ENCODE measurements at places on chromosomes 2 and 18. TPM values are rescaled to one million over a fixed set of nuclear protein-coding genes. Genes with fewer than 3 reads are reported as not detected.

DNA sequence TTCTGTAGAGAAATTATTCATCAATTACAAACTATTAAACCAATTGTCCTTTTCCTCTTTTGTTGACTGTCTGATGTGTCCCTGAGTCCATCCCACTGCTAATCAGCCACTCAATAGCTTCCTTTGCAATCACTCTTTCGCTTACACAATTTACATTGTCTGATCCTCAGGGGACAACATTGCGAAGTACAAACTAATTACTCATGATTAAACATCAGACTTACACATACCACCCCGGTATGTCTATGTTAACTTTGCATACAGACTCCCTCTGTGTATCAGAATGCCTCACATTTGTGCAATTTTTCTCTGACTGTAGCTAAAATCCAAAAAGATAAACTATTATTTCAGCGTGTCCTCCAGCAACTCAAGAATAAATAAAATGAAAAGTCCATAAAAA, 264.4 kb upstream of the REV1 start:
- H3K36me3 ChIP-seq: no peaks in the 10 kb centered on the region
- no peak overlapping the region for H3K27ac ChIP-seq
- H3K27me3 ChIP-seq: no peaks in the 10 kb centered on the region
- no peak for DNase-seq
- no peak overlapping the region for H3K4me3 ChIP-seq

- no peak overlapping the region for H3K27ac ChIP-seq
- no peaks in the 10 kb centered on the region for H3K27me3 ChIP-seq
- no peak for DNase-seq
- H3K36me3 ChIP-seq: no peaks in the 10 kb centered on the region
- H3K4me3 ChIP-seq: no peak overlapping the region
- peaks cover 2% of the 10 kb centered on the region for H3K4me1 ChIP-seq
These were observed 31.3 kb downstream of the AAK1 start for GRCh38 chr2:69612200-69612599.

DNA sequence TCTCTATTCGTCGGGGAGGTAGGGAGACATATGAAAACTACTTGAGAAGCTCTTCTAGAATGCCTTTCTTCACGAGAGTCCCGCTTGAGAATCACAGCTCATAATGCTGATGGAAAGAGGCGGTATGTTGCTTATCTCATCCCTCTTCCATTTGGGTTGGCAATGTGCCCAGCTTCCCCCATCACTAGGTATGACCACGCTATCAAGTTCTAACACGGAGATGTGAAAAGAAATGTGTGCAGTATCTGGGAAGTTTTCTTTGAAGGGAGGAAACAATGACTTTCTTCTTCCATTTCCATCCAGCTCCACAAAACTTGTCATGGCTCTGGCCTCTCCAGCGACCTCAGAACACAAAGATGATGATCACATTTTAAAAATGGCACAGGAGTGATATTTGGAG, 742.4 kb downstream of the DCDC2C start:
- no peaks in the 10 kb centered on the region for H3K27me3 ChIP-seq
- no peak overlapping the region for H3K27ac ChIP-seq
- H3K4me3 ChIP-seq: no peak overlapping the region
- DNase-seq: no peak

DNA sequence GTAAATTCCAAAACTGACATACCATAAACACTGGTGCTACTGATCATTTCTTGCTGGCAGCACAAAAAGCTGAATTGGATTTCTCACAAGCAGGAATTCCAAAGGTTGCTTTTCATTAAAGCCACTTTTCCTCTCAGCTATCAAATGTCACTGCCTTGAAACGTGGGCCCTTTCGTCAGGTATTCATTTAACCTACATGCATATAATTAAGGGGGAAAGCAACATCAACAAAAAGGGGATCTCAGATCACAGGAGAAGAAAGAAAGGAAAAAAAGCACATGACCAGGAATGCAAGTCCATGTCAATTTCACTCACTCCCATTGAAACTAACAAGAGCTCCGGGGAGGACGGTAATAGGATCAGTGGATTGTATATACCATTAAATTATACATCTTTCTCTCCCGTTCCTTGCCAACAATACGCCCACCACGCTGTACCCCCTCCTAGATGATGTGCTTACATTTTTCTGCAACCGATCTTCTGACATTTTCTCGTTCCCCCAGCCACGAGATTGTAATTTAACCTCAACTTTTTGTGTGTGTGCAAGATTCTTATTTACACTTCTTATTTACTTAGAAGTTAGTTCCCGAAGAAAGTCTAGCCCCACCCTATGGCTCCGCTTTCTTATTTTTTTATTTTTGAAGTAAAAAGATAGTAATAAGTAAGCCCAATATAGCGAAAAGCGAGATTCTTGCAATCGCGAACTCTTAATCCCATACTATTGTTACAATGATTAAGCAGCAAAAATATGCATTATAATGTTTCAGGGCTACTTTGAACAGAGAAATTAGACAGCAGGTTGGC, 725 bp downstream of the FIGN start:
- no peak for DNase-seq
- H3K27ac ChIP-seq: peak overlapping the region; percentile 17
- no peaks in the 10 kb centered on the region for H3K4me1 ChIP-seq
- peak overlapping the region; percentile 62 for H3K4me3 ChIP-seq
- H3K27me3 ChIP-seq: no peaks in the 10 kb centered on the region

MDH1B gene
- total RNA-seq: 1.7 TPM

GRCh38 chr2:241008711-241009121, 10.3 kb downstream of the SNED1 start:
- DNase-seq: peak; percentile 13
- no peaks in the 10 kb centered on the region for H3K36me3 ChIP-seq
- peaks cover 19% of the 10 kb centered on the region for H3K4me1 ChIP-seq
- H3K27ac ChIP-seq: no peak overlapping the region

DNER gene
- not detected for total RNA-seq

- H3K27me3 ChIP-seq: no peaks in the 10 kb centered on the region
- DNase-seq: no peak
- no peaks in the 10 kb centered on the region for H3K36me3 ChIP-seq
- H3K27ac ChIP-seq: no peak overlapping the region
- no peak overlapping the region for H3K4me3 ChIP-seq
These were observed 20.6 kb downstream of the ERMN start for GRCh38 chr2:157304811-157305722.

- H3K27me3 ChIP-seq: no peaks in the 10 kb centered on the region
- H3K27ac ChIP-seq: no peak overlapping the region
- no peaks in the 10 kb centered on the region for H3K4me1 ChIP-seq
- no peak for DNase-seq
- H3K36me3 ChIP-seq: no peaks in the 10 kb centered on the region
These were observed 495.1 kb upstream of the CNTNAP5 start for GRCh38 chr2:123530004-123530403.

HEATR5B gene
- 14.0 TPM for total RNA-seq

DSG4 gene
- not detected for total RNA-seq

SLC14A1 gene
- 0.50 TPM for total RNA-seq

DNA sequence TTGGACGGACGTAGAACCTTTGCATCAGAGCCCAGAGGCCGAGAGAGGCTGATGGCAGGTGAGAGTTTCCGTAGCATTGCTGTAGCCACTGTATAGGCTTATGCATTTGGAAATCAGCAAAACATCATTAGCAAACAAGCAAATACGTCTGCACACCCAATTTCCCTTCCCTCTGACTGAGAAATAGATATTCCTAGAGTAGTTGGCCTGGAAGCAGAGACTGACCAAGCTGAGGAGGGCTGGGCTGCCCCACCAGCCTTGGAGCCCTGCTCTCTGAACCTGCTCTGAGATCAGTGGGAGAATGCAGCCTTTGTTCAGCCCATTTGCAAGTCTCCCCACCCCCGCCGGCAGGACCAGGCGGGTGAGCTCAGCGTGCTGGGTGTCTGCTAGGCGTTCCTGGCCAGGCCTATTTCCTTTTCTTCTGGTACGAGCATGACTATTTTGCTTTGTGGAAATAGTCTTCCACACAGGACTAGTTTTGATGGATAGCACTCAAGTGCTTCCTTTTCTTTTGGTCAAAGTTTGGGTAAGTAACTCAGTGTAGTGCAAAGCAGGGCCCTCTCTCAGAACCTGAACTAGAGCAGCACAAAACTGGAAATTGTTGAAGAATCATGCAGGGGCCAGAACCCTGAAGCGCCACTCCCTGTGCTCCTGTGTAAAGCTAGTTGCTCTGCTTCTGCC, 21.9 kb upstream of the RNF149 start:
- no peak overlapping the region for H3K4me3 ChIP-seq
- no peak for DNase-seq
- no peaks in the 10 kb centered on the region for H3K36me3 ChIP-seq

RGPD4 gene
- total RNA-seq: not detected

- no peak for DNase-seq
- H3K36me3 ChIP-seq: no peaks in the 10 kb centered on the region
- H3K4me1 ChIP-seq: no peaks in the 10 kb centered on the region
- H3K27ac ChIP-seq: no peak overlapping the region
- no peak overlapping the region for H3K4me3 ChIP-seq
These were observed 28.2 kb upstream of the AMMECR1L start for GRCh38 chr2:127913808-127914457.

GRCh38 chr2:14673351-14673875, 40.9 kb downstream of the LRATD1 start:
- no peak for DNase-seq
- H3K27me3 ChIP-seq: no peaks in the 10 kb centered on the region
- no peaks in the 10 kb centered on the region for H3K4me1 ChIP-seq
- H3K4me3 ChIP-seq: no peak overlapping the region

GRCh38 chr18:35502052-35502451, 4.3 kb upstream of the INO80C start:
- no peak overlapping the region for H3K4me3 ChIP-seq
- no peak for DNase-seq
- no peaks in the 10 kb centered on the region for H3K36me3 ChIP-seq
- H3K4me1 ChIP-seq: no peaks in the 10 kb centered on the region

HES6 gene
- 1.6 TPM for total RNA-seq

GRCh38 chr2:55361465-55362189, 58.0 kb downstream of the CCDC88A start:
- DNase-seq: no peak
- no peaks in the 10 kb centered on the region for H3K27me3 ChIP-seq
- no peak overlapping the region for H3K27ac ChIP-seq
- no peaks in the 10 kb centered on the region for H3K4me1 ChIP-seq
- H3K4me3 ChIP-seq: no peak overlapping the region
- H3K36me3 ChIP-seq: no peaks in the 10 kb centered on the region

DNA sequence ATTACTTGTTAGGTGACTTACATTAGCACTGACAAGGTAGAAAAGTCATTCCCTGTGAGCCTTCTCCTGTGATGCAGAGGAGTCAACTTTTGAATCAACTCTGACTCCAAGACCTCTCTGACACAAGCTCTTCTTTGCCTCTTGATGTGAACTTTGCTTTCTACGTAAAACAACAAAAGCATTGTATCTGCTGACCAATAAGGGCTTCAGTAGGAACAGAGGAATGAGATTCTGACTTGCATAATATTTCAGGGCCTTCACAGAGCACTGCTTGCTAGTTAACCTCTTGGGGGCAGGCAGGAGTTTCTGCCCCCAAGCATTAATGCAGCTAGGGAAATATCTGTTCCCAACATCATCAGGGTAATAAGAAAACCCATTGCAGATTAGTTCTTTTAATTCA, 791.5 kb downstream of the BCL11A start:
- no peaks in the 10 kb centered on the region for H3K27me3 ChIP-seq
- no peak for DNase-seq
- H3K36me3 ChIP-seq: no peaks in the 10 kb centered on the region
- no peaks in the 10 kb centered on the region for H3K4me1 ChIP-seq

DNA sequence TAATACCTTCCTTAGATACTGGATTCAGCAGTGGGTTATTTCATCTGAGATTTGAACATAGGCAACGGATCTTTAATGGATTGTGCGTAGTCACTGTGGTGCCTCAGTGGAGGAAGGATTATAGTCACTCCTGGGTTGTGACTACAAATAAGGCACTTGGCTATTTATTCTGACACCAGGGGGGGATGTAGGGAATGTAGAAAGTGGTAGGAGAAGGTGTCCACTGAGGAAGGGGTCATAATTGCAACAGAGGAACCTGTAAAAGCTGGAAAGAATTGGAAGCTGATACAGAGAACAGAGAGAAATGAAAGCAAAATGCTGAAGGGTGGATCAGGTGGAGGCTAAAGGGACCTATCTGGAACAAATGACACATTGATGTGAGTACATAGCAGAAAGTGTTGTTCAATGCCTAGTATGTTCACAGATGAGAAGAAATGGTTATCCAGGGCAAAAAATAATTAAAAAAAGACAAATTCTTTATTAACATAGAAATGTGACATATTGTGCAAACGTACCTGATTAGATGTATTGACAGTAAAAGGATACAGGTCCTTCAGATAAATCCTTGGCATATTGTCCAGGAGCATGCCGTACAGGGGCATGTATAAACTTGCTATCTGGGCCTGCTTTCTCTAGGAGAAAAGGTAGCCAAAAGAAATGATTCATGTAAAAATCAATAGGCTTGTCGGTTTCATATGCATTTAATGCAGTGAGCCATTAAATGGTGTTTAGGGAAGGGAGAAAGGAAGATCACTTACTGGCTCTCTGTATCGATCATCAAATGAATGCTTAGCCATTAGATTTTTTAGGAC, 91.2 kb upstream of the CCDC195 start:
- no peak for DNase-seq
- no peaks in the 10 kb centered on the region for H3K36me3 ChIP-seq
- no peaks in the 10 kb centered on the region for H3K4me1 ChIP-seq
- no peak overlapping the region for H3K27ac ChIP-seq
- no peaks in the 10 kb centered on the region for H3K27me3 ChIP-seq

COL4A4 gene
- 2.0 TPM for total RNA-seq

SERPINB13 gene
- not detected for total RNA-seq

GRCh38 chr2:96951125-96951654, 35.2 kb downstream of the FAM178B start:
- no peak overlapping the region for H3K4me3 ChIP-seq
- DNase-seq: peak; percentile 76
- no peaks in the 10 kb centered on the region for H3K36me3 ChIP-seq

DNA sequence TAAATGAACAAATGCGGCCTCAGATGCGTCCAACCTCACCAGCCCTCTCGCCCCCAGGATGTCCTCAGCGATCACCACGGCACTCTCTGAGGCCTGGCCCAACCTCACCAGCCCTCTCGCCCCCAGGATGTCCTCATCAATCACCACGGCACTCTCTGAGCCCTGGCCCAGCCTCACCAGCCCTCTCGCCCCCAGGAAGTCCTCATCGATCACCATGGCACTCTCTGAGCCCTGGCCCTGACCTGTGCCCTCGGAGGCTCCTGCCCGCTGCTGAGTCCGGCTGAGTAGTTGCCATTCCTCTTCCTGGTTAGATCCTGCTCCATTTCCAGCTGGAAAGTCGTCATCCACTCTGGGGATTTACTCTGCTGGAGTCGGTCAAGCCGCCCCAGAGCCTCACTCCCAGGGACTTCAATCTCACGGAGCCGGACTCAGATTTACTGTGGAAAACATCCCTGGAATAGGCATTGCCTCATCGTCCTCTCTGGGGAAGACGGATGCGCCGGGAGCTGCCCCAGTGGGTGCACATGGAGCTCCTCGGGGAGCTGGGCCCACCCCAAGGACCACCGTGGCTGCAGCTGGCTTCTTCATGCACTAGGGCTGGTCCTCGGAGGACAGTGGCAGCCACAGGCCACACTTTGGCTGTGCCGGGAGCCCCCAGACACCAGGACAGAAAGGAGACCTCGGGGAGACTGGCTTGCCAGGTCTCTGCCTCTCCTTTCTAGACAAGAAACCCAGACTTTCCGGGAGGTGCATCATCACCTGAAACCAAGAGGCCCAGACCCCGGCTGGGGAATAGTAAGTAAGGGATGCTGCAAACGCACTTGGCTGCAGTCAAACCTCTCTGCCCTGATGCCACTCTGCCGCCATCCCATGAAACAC, 230.6 kb downstream of the EIPR1 start:
- no peak overlapping the region for H3K4me3 ChIP-seq
- DNase-seq: no peak
- H3K36me3 ChIP-seq: no peaks in the 10 kb centered on the region
- H3K4me1 ChIP-seq: no peaks in the 10 kb centered on the region
- no peaks in the 10 kb centered on the region for H3K27me3 ChIP-seq
- no peak overlapping the region for H3K27ac ChIP-seq
